ENCODE measurements at places on chromosomes 5 and 9.

DNA sequence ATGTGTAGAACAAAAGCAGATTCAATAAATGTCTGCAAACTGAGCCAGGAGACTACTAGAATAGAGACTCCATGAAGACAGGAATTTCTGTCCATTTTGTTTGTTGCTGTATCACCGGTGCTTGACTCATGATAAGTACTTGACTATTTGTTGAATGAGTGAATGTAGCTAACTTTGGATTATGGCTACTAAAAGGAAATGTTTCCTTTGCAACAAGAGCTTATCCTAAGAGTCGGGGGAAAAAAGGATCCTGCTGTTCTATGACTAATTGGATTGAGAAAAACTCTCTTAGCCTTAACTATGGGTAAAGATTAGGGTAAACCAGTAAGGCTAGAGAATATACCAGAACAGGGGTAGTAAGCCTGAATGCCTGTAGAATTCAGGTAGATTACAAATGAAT is 3.5 kb downstream of the PAIP1 start:
- DNase-seq: no peak

DNA sequence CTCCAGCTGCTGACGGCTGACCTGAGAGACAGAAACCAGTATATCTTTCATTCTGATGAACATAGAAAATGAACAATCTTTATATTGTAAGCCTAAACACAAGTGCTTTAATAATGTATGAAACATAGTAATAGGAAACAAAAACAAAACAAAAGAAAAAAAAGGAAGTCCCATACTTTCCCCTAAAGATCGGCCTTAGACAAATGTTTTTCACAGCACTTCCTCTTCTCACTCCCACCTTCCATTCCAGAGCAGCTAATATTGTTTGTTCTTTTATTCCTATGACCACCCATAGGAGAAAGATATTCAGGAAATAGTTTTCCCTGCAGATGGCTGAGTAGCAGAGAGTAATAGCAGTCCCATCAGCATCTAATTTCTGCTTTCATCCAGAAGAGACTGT is 194.4 kb upstream of the SLC27A6 start:
- no peak for DNase-seq

GRCh38 chr5:141834331-141834730 is 43.9 kb downstream of the PCDH1 start:
- DNase-seq: no peak

DNA sequence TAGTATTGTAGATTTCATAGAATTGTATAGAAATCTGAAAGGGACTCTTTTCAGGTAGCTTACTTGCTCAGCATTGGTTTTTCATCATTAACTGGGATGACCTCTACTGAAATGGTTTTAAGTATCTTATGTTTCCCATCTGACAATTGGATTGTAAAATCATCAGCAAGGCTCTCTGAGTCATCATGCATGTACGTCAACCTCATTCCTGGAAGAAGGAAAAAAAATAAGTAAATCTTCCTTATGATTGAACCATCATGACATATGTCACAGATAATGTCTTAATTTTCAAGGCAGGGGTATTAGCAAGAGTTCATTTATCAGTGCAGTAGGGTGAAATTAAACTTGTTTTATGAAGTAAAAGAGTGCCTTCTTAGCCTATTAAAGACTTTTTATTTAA is 74.9 kb upstream of the CER1 start:
- DNase-seq: no peak
